NCI-H187 treated with DMSO at 0.1 percent for 48 hours (cell line): ENCODE measurements at places on chromosomes 7 and 10.

- no peak for DNase-seq
These were observed 8.9 kb downstream of the FBXL13 start for GRCh38 chr7:103065667-103066066.

DNA sequence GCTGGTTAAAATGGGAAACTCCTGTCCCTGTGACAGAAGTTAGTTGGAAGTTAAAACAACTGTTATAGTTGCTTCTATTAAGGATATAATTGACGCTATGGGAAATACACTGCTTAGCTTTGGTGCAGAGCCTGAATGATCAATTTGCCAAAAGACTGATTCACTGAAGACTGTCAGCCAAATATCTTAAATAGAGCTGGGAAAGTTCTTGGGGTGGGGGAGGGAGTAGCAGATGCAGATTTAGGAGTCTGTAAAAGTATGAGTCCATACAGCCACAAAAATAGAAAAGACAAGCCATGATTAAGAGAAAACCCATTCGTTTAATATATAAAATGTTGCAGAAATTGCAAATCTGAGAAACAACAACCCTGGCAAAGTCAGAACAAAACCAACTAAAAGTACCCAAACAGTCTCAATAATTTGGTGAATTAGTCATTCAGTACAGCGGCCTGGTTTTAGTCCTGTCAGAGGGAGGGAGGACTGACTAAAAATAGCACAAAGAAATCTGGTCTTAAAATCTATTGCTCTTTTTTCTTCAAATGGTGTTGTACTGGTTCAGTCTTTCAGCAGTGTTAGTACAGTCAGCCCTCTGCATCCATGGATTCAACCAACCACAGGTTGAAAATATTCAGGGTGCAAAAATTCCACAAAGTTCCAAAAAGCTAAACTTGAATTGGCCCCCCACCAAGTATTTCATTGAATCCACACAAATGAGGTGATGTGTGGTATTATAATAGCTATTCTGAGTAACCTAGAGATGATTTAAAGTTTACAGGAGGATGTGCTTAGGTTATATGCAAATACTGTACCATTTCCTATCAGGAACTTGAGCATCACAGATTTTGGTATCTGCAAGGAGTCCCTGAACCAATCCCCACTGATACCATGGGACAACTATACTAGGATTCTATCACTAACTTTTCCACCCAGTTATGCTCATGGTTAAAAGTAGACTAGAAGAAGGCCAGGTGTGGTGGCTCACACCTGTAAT is 30.0 kb downstream of the STK17A start:
- no peak for DNase-seq

DNA sequence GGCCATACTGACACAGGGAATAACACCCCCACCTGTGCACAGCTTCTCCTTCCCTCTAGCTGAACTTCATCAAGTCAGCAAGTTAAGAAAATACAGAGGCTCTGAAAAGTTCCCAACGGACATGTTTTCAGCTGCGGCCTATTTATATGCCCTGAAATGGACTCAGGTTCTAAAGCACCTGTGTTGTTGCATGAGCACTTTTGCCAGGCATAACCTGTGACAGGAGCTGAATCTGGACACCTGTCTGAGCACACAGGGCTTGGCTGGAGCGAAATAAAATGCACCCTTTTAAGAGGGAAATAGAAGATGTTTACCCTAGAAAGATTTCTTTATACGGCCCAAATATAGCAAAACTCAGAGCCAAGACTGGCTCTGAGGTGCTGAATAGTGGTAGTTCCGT is 46.7 kb downstream of the COBL start:
- DNase-seq: no peak

- DNase-seq: no peak
These were observed 80.7 kb upstream of the KIAA1217 start for GRCh38 chr10:24128066-24128730.

- DNase-seq: no peak
These were observed 208.7 kb upstream of the FAM3C start for GRCh38 chr7:121604627-121605316.

- no peak for DNase-seq
These were observed 42.5 kb upstream of the EEPD1 start for GRCh38 chr7:36110584-36110983.
